ENCODE measurements at places on chromosomes 6 and 20.

GRCh38 chr6:17716221-17716620 is 9.5 kb upstream of the NUP153 start:
- DNase-seq: no peak

DNA sequence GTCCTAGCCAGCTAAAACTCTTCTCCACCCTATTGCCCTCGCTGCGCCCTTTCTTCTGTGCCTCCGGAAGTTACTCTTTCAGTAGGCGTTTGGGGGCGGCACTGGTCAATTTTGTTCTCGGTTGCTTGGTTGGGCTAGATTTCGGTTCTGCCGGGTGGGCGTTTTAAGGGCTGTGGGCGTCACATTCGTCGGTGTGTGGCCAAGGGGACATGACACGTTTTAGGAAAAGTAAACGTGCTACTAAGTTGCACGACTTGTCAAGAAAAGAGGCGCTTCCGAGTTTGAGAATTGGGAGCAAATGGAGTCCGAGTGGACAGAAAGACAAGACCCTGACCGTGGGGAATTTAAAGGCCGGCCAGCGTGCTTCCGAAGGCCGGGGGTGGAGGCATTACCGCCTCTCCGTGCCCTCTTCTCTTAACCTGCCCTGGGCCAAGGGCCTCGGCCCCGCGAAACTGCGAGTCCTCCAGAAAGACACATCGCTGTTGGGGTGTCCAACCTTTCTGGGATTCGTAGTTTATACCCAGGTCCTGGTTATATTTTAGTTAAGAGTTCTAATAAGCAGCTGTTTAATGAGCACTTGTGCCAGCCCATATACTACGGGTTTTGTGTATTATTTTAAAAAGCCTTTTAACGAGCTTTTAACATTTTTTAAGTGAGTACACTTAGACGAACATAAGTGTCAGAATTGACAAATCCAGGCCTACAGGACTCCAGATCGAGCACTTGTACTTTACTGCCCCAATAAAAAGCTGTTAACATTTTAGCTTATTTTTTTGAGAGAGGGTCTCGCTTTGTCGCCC is 664 bp upstream of the BAG6 start:
- no peak for DNase-seq

GRCh38 chr20:8424010-8424409 is 291.9 kb downstream of the PLCB1 start:
- DNase-seq: no peak

- no peak for DNase-seq
Observed at GRCh38 chr6:33781131-33781975, 7.6 kb downstream of the LEMD2 start.

DNA sequence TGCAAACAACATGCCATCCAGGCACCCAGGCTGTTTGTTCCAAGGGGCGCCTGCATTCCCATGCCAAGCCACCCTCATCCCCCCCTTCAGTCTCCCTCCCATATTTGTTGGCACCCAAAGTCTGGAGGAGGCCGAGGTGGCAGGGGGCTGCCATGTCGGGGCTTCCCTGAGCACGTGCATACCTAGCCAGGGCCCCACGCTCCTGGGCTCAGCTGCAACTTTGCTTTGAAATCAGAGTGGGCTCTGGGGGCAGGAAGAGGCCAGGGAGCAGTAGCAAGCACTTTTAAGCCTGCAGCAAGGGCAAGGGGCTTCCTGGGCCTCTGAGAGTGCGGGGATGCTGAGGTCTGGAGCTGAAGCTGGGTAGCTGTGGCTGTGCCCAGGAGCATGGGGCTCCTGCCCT is 655.9 kb upstream of the EYS start:
- no peak for DNase-seq

- DNase-seq: no peak
Observed at GRCh38 chr20:57135875-57136274, 130.6 kb downstream of the BMP7 start.

- no peak for DNase-seq
Observed at GRCh38 chr6:46661483-46661882, 8.7 kb downstream of the SLC25A27 start.

- no peak for DNase-seq
Observed at GRCh38 chr6:155378276-155378675, 64.0 kb upstream of the TFB1M start.

DNA sequence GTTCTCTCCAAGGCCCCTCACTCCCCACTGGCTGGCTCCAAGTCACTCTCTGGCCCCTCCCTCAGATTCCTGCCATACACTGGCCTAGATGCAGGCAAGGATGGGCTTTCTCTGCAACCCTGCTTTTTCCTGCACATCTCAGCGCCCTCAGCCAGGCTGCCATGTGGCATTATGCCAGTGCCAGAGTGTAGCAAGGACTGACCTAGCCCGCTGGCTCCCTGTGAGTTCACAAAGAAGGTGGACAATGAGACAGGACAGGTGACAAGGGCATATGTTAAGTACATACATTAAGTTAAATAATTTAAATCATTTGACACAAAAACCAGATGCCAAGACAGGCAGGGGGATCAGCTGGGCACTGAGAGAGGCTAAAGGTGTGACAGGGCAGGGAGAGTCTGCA is 394.6 kb downstream of the ZFAND3 start:
- no peak for DNase-seq

Data from CD4-positive, alpha-beta memory T cell (primary cell).